D721Med (cell line): ENCODE measurements at places on chromosomes 11 and 22.

DNA sequence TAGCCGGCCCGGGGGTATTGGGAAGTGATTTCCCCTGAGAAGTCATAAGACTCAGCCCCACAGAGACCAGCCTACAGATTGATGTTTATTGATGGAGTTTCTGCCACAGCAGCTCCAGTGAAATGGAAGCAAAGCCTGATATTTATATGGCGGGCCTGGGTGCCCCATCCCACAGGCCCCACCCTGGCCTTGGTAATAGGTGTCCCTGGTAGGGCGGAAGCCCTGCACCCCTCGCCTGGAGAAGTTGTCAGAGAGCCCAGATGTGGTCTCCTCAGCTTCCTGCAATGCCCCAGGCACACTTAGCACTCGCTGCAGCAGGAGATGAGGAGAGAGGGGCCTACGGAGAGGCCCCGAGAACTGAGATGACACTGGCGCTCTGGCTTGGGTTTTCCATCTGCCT lies 107.4 kb downstream of the MORC2 start:
- no peak for DNase-seq

- DNase-seq = no peak
Observed at GRCh38 chr11:63242089-63242781, 1.2 kb downstream of the SLC22A25 start.

GRCh38 chr11:12187399-12187798 lies 77.0 kb downstream of the MICAL2 start:
- DNase-seq = no peak

DNA sequence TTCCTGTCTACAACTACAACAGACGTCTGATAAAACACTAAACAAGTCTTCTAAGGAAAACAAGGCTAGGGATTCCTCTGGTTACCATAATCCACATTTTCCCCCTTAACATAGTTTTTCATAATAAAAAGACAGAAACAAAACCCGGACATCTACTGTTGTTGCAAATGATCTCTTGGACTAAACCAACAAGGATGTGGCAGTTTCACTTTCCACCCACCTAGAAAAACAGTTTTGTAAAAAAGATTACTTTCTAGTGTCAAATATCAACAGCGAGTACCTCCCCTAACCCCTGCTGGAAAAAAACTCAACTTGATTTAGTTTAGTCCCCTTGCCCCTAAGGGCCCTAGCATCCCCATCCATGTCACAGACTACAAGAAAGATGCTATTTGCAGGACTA lies 5.4 kb downstream of the GNG3 start:
- no peak for DNase-seq

- no peak for DNase-seq
Observed at GRCh38 chr22:50081426-50082196, 3.6 kb downstream of the MLC1 start.
